ENCODE measurements at places on chromosomes 1 and 21.

DNA sequence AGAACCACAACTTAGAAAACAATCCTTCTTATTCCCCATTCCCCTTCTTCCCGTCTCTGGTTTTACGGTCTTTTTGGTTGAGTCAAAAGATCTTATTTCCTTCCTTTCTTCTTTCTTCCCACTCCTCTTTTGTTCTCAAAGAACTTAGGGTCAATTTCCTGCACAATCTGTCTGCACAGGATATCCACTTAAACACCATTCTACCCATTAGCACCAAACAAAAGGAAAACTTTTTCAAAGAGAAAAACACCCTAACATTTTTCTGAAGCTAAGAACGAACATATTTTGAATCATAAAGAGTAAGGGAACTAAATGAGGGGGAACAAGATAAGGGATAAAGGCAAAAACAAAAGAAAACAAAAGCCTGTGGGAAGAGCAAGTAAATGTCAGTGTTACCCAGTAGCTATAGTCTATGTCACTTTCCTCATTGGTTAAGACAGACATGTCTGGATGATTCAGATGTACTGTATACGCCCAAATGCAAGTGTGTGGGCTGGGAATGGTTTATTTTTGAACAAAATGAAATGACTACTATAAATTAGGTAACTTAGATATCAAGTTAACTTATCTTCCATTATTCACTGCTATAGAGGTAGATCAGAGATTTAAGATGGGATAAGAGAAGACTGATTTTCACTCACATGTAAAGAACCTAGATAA is 59.9 kb downstream of the TOR3A start:
- no peak for DNase-seq

DNA sequence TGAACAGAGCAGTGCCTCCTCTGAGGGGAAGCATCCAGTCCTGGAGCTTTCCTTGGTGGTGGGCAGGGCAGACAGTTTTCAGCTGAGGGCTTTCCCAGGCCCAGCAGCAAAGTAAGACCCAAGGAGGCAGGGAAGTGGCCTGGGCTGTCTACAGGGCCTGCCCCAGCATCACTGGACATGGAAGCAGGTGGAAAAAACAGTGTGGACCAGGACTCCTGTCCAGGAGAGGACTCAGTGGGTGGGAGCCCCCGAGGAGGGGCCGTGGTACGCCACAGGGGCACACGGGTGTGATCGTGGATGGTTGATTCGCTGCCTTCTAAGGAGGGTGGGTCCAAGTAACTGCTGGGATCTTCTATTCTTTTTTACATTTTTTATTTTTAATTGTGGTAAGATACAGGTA is 387.6 kb downstream of the KIF26B start:
- DNase-seq: no peak

DNA sequence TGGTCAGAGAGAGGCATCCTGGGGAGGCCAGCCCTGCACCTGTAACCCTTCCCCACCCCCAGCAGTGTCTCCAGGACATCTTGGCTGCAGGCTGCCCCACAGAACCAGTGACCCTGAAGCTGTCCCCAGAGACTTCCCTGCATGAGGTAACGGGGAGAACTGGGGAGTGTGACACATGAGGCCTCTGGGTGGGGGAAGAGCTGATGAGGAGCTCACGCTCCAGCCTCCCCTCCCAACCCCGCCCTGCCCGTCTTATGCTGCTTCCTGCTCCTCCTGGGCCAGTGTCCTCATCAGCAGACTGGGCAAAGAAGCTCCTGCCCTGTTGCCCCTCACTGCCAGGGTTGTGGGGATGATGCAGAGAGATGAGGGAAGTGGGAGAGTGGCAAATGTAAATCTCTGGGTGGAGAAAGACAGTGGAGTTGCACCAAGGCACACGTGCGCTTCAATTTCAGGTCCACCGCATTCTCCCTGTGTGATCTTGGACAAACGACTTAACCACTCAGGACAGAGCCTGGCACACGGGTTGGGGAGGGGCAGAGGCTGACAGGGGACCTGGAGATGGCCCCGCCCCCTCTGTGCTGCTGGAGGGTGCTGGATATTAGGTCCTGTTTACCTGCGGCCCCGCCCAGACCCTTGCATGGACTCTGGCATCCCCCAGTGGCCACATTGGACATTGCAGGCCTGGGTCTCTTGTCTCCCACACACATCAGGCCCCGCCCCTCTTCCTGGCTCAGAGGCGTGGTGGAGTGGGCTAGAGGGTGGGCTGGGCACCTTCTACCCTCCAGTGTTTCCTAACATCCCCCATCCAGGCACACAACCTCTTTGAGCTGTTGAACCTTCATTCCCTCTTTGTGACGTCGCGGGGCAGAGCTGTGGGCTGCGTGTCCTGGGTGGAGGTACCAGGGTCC is 12.3 kb downstream of the CLCNKB start:
- peak; percentile 58 for DNase-seq

- no peak for DNase-seq
Observed at GRCh38 chr21:36325373-36326010, 5.5 kb downstream of the MORC3 start.

- DNase-seq: no peak
Observed at GRCh38 chr1:19564366-19564765, 79.0 kb upstream of the CAPZB start.

GRCh38 chr1:217614200-217614712 is 16.6 kb downstream of the GPATCH2 start:
- DNase-seq: no peak

- no peak for DNase-seq
Observed at GRCh38 chr21:26194811-26195251, 24.3 kb upstream of the APP start.

DNA sequence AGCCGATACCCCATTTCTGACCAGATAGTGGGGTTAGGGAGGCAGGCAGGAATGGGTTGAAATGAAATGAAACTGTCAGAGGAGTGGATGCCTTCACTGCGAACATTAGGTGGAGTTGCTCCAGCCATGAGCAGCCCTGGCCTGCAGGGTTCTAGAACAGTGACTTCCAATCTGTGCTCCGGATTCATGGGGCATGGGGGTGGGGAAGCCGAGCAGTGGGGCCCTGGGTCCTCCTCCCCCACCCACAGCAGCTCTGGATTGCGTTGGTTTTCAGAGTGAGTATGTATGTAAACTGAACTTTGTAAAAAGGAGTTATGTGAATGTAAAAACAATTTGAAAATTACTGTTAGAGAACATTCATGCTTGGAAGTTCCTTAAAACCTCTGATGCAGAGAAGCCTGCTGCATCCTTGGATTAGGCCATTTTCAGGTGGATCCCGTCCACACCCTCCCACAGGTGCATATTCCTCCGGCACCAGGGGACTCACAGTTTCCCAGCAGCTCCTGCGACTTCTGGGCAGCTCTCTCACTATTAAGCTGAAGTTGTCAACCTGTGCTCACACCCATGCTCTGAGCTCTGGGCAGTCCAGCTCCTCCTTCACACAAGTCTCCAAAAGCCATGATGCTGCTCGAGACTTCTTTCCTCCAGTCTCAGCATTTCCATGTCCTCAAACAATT is 54.4 kb upstream of the EDN2 start:
- DNase-seq: no peak

DNA sequence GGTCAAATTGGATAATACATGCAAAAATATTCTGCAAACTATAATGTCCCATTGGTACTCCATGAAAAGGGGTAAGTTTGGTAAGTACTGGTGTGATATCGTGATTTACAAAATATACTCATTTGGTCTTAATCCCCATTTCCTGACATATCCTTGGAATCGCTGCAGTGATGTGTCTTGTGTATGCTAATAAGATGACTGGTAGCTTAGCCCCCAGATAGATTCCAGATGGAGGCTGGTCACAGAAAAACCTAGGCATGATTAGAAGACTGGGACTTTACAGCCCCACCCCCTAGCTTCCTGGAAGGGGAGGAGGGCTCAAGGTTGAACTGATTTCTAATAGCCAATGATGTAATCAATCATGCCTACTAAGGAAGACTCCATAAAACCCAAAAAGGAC is 3.0 kb downstream of the VAMP4 start:
- no peak for DNase-seq

DNA sequence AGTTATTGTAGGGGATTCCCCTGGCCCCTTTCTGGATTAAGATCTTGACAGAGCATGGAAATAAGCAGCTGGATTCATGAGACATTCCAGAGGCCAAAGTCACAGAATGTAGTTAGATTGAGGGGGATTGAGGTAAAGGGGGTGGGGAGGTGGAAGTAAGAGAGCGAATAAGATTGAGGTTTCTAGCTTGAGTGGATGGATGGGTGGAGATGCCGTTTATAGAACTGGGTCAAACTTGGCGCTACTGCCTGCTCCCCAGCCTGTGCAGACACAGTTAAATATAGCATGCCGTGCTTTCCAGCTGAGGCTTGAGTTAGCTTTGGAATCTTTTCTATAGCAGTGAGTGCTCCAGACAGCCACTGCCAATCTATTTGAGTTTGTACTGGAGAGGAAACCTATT is 85.7 kb downstream of the DYRK1A start:
- DNase-seq: no peak

- DNase-seq: no peak
Observed at GRCh38 chr1:192045131-192045530, 113.1 kb upstream of the RGS18 start.

DNA sequence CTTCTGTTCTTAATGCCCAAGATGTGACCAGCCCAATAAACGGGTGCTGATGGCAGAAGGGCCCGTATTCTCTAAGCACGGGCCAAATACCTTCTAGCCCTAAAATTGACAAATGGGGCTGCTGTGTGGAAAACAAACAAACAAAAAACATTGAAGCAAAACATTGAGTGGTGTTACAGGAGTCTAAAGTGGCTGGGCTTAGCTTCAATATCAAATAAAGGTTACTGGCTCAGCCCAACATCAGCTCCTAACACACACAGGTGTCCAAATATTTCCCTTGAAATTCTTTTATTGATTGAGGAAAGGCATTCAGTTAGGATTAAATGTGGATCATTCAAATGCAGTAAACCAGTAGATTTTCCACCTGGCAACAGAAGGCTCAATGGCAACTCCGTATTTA is 13.3 kb upstream of the TTF2 start:
- no peak for DNase-seq
